ENCODE measurements at places on chromosomes 12 and 14. TPM values are rescaled to one million over a fixed set of nuclear protein-coding genes. Genes with fewer than 3 reads are reported as not detected.
A peak's percentile ranks its signal among the peaks of the same experiment; 100 is the strongest.

GRCh38 chr12:132685400-132685799 is 1.7 kb downstream of the POLE start:
- no peaks in the 10 kb centered on the region for H3K36me3 ChIP-seq
- H3K27me3 ChIP-seq: peaks cover 8% of the 10 kb centered on the region

GRCh38 chr12:2309647-2310046 is 256.9 kb downstream of the CACNA1C start:
- H3K36me3 ChIP-seq: no peaks in the 10 kb centered on the region
- no peak overlapping the region for H3K27ac ChIP-seq
- no peak for DNase-seq
- H3K27me3 ChIP-seq: no peaks in the 10 kb centered on the region
- no peak overlapping the region for H3K4me3 ChIP-seq
- peaks cover 13% of the 10 kb centered on the region for H3K4me1 ChIP-seq

DNA sequence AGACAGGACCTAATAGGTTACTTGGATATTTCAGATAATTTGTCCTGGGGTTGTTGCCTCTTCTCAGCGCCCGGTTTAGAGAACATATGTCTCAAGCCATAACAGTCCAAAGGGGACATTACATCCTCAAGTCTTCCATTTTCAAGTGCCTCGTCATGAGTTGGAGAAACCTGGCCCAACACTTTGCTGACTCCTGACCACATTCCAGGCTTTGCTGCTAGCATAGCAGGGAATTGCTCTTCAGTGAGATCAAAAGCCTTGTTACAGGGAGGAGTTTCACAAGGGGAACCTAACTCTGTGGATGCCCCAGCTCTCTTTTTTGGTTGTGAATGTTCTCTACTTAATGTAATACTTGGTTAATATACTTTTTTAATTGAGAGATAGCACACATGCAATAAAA is 8.2 kb upstream of the MMP19 start:
- no peak overlapping the region for H3K27ac ChIP-seq
- H3K4me3 ChIP-seq: no peak overlapping the region
- H3K4me1 ChIP-seq: no peaks in the 10 kb centered on the region
- no peak for DNase-seq

DNA sequence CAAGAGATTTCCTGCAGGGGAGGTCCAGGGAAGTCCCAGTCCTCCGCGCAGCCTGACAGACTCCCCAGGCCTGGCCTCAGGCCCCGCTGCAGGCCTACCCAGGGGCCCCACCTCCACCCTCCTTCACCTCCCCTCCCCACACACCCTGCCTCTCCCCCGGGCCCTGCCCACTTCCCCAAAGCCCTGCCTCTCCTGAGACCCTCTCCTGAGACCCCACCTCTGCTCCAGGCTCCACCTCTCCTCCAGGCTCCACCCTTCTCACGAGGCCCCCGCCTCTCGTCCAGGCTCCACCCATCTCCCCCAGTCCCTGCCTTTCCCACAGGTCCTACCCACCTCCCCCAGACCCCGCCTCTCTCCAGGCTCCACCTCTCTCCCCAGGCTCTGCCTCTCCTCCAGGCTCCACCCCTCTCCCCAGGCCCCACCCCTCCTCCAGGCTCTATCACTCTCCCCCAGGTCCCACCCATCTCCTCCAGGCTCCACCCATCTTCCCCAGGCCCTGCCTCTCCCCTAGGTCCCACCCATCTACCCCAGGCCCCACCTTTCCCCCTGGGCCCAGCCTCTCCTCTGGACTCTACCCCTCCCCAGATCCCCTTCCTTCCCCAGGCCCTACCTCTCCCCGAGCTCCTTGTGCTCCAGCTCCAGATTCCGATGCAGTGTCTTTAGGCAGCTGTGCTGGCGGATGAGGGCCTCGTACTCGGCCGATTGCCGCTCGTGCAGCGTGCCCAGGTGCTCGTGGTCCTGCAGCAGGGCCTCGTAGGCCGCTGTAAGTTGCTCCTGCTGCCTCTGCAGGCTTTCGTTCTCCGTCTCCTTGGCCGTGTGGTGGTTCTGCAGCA is 58.8 kb upstream of the GPR68 start:
- H3K4me3 ChIP-seq: no peak overlapping the region
- H3K27me3 ChIP-seq: no peaks in the 10 kb centered on the region
- peak; percentile 98 for DNase-seq
- peaks cover 66% of the 10 kb centered on the region for H3K36me3 ChIP-seq
- no peak overlapping the region for H3K27ac ChIP-seq
- H3K4me1 ChIP-seq: peaks cover 7% of the 10 kb centered on the region

Gene PTPRO
- 2.0 TPM for total RNA-seq

DNA sequence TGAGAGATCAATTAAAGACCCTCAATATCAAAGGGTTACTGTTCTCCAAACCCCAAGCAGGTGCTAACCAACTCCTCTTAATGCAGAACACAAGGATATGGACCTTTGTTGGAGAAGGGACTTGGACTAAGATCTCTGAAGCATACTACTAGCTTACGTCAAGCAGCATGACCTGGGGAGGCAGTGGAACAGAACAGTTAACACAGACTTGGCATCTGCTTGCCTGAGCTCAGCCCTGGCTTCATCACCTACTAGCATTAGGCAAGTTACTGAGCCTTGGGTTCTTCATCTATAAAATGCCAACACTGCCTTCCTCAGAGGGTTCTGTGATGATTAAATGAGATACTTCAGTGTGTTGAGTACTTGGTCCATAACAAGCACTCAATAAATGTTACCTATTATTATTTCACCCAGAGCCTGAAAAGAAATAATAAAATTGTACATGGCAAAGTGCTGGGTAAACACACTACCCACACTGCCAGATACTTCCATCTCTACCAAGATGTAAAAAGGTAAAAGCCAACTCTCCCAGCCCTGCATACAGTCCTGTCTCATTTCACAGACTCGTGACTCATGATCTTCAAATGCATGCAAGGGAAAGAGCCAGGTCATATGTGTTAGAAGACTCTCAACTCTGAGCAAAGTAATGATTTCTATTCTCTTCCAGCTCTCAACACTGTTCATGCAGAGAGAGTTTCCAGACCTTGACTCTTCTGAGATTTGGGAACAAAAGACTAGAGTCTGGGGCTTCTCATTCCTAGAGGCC is 39.7 kb downstream of the FMNL3 start:
- H3K36me3 ChIP-seq: no peaks in the 10 kb centered on the region
- no peak overlapping the region for H3K4me3 ChIP-seq
- H3K27me3 ChIP-seq: no peaks in the 10 kb centered on the region
- H3K27ac ChIP-seq: no peak overlapping the region
- peaks cover 6% of the 10 kb centered on the region for H3K4me1 ChIP-seq

Gene IL25
- total RNA-seq: not detected

DNA sequence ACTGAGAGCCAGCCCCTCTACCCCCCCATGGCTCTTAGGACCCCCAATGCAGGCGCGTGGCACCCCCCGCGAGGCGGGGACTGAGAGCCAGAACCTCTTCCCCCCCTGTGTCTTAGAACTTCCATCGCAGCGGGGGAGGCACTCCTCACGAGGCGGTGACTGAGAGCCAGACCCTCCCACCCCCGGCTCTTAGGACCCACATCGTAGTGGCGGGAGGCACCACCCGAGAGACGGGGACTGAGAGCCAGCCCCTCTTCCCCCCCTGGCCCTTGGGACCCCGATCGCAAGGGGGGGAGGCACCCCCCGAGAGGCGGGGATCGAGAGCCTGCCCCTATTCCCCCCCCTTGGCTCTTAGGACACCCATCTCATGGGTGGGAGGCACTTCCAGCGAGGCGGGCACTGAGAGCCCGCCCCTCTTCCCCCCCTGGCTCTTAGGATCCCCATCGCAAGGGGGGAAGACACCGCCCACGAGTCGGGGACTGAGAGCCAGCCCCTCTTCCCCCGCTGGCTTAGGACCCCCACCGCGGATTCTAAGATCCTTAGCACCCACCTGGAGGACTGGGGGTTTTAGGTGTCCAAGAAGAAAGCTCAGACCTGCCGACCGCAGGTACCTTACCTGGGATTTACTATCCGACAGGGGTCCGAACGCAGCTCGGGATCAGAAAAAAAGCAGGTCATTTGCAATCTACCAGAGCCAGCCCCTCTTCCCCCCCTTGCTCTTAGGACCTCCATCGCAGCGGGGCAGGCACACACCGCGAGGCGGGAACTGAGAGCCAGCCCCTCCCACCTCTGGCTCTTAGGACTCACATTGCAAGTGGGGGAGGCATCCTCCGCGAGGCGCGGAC is 44.9 kb downstream of the DDX11 start:
- DNase-seq: peak; percentile 72
- H3K36me3 ChIP-seq: no peaks in the 10 kb centered on the region
- H3K4me1 ChIP-seq: no peaks in the 10 kb centered on the region
- H3K27ac ChIP-seq: no peak overlapping the region

DNA sequence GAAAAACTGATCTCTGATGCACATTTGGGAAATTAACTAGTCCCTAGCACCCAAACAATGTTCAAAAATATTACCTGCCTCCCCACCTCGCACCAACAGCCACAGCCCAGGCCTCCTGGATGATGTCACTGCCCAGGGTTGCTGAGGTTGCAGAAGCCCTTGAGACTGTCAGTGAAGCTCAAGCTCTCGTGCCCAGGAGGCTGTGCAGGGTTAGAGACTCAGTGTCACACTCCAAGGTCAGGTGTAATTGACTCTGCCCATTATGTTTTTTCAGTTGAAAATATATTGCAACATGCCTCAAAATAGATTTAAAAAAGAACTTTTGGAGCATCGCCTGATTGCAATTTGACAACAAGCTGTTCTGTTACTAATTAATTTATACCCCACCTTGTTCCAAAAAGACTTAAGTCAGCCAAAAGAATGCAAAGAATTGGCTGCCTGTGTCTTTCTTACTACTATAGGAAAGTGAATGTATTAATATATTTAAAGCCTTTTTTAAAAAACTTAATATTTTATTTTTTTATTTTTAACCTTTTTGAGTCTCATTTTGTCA is 72.3 kb downstream of the CMAS start:
- H3K36me3 ChIP-seq: no peaks in the 10 kb centered on the region
- H3K27ac ChIP-seq: no peak overlapping the region
- H3K27me3 ChIP-seq: no peaks in the 10 kb centered on the region
- no peak overlapping the region for H3K4me3 ChIP-seq
- DNase-seq: no peak
- H3K4me1 ChIP-seq: no peaks in the 10 kb centered on the region

Gene TSPAN8
- total RNA-seq: not detected

DNA sequence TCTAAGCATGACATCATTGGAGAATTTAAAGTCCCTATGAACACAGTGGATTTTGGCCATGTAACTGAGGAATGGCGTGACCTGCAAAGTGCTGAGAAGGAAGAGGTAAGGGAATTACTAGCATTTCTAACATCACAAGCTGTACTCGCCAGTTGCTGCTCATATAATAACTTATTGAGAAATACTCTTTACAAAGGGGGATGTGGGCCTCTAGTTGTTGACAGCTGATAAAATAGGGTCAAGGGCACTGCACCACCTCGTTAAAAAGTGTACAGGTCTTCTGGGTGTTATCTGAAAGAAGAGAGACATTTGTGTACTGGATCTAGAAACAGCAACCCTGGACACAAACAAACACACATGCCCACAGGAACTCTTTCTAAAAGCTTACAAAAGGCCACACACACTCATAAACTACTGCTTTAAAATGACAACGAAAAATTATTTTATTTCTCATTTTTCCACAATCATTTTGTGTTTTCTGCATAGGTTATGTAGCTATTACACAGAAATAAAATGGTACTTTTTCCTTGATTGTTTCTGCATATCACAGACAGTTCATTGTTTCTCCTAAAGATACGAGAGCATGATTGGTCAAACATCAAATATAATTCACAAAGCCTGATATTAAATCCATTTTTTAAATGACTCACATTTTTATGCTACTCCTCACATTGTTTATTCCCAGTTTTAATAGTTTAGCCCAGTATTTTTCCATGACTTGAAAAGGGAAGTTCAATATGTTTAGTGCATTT is 391.1 kb downstream of the PAWR start:
- H3K36me3 ChIP-seq: no peaks in the 10 kb centered on the region
- H3K4me3 ChIP-seq: no peak overlapping the region
- no peak for DNase-seq
- no peak overlapping the region for H3K27ac ChIP-seq

Gene B3GNT4
- 1.4 TPM for total RNA-seq

Data from H1 (cell line).